ENCODE measurements at places on chromosomes 2 and 18.

DNA sequence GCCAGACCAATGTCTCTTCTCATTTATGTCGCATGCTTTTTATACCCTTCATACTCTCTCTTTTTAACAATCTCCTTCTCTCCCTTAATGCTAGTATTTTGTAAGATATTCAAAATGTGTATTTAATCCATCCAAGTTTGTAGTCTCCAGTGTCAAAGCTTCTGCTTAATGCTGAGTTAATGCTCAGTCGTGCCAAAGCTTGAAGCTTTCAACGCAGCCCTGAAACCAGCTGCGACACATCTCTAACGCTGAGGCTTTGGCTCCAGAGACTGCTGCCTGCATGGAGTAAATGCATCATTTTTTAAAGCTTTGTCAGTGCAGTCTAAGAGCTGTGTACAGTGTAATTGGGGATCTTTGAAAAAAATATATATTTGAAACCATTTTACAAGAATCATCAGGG is 2108.8 kb upstream of the PIK3C3 start:
- DNase-seq = no peak

DNA sequence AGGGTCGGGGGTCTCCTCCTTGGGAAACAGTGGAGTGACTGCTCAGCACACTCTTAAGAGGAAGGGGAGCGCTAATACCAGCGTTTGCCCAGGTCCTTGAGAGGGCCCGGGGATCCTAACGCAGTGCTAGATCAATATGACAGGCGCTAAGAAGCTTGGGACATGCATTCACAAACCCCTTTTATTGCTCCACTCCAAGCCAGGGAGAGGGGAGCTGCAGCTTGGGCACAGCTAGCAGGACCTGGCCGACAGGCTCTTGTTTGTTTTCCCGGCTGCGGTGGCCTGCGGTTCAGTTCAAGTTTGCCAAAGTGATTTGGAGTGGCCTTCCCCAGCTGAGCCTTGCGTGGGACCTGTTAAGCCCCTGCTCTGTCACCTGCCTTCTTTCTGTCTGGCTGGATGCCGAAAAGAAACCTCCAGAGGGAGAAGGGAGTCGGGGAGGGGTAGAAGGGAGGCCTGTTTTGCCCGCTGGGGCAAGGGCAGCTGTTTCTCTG is 152.1 kb downstream of the GLI2 start:
- no peak for DNase-seq

DNA sequence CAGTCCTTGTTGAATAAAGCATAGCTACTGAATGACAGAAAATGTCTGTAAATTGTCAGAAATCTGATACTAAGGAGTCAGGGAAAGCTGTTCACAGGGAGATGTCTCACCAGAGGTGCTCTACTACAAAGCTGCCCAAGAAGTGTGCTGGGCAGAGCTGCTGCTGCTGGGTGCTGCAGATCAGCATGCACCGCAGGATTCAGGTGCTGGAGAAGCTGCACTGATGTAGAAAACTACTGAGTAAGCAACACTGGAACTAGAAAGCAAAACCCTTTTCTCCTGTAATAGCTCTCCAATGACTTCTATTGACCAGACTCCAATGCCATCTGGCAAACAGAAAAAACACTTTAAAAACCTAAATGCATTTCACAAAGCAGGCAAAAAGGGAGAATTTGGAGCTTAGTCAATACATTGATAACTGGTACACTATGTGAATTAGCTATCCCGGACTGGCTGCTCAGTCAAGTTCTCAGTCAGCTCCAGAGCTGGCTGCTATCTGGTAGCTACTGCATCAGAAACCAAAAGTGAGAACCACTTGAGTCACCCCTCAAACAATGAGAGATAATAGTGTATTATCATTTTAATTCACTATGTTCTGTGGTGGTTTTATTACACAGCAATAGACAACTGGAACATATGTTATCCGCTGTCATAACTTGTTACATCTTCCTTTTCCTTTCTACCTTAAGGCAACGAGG is 493.1 kb downstream of the CPS1 start:
- DNase-seq = no peak

DNA sequence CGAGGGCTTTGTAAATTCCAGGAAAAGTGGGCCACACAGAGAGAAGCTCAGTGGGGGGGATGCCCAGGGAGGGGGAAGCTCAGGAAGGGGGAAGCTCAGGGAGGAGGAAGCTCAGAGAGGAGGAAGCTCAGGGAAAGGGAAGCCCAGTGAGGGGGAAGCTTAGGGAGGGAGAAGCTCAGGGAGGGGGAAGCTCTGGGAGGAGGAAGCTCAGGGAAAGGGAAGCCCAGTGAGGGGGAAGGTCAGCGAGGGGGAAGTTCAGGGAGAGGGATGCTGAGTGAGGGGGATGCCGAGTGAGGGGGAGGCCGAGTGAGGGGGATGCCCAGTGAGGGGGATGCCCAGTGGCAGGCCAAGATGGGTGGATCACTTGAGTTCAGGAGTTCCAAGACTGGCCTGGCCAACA is 821 bp upstream of the CHRNG start:
- DNase-seq = no peak

- DNase-seq = no peak
These were observed 63.0 kb upstream of the COX7A2L start for GRCh38 chr2:42424033-42424432.

DNA sequence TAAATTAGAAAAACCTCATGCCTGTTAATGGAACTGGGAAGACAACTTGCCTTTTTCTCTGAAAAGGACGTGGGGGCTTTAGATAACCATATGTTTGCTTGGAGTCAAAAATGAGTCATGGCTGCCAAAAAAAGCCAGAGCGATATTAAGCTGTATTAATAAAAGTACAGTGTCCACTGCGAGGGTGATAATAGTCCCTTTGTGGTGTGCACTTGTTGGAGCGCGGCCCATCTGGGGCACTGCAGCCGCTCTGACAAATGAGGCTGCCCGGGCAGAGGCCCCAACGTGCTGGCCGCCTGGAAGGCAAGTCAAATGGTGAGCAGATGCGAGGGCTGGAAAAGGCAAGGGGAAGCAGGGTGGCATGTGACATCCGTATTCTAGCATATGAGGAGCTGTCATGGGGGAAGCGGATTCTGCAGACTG is 103.3 kb upstream of the NCK2 start:
- DNase-seq = peak; percentile 17

- DNase-seq = no peak
These were observed 10.8 kb upstream of the ITGA6 start for GRCh38 chr2:172416447-172417058.

- DNase-seq = no peak
These were observed 37.5 kb upstream of the SERPINB2 start for GRCh38 chr18:63850020-63850419.

- no peak for DNase-seq
These were observed 14.2 kb downstream of the CAVIN2 start for GRCh38 chr2:191832668-191833067.

DNA sequence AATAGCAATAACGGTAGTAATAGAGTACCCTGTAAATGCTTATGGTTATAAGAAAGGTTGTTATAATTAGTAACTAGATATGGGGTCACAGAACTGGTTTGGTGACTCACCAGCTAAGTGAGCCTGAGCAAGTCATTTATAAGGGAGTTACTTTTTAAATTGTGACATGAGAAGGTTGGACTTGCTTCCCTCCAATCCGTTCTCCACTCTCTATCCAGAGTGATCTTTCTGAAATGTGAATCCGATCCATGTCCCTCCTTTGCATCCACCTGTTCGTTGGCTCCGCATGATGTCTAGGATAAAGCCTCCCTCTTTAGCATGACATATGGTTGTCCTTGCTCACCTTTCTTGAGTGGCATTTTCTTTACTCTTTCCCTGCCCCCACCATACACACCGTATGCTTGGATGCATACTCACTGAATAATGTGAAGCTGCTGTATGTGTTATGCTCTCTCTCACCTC is 83.1 kb downstream of the CDC42EP3 start:
- DNase-seq = no peak

DNA sequence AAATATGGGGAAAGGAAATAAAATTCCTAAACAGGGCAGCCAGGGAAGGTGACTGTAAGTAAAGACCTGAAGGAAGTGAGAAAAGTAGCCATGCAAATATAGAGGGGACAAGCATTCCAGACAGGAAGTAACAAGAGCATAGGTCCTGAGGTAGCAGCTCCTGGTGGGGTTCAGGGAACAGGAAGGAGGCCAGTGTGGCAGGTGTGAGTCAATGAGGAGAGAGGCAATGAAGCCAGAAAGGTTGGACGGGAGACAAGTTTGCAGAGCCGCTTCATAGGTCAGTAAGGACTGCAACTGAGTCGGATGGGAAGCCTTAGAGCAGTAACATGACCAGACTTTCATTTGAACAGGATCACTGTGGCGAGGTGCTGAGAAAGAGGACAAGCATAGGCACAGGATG is 150.9 kb downstream of the METTL4 start:
- no peak for DNase-seq

GRCh38 chr2:42767899-42768705 is 4.2 kb upstream of the OXER1 start:
- no peak for DNase-seq

DNA sequence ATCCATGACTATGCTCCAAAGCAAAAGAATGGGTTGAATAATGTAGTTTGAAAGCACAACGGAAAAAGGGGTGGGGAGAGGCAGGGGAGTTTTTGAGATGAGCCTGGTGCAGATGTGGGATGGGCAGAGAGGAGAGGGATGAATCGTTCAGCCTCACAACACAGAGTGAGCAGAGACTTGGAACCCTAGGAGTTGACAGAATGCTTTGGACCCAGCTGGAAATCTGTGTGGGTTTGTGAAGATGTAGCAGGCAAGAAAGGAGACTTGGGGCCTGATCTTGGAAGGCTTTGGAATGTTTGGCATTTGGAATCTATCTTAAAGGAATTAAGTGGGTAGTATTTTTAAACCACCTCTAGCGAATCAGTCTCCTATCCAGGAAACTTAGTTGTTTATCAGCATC is 66.0 kb upstream of the KCTD1 start:
- no peak for DNase-seq

GRCh38 chr2:177037569-177037968 is 175.0 kb upstream of the HNRNPA3 start:
- no peak for DNase-seq

- DNase-seq = no peak
These were observed 70.1 kb downstream of the KIDINS220 start for GRCh38 chr2:8767324-8767723.

DNA sequence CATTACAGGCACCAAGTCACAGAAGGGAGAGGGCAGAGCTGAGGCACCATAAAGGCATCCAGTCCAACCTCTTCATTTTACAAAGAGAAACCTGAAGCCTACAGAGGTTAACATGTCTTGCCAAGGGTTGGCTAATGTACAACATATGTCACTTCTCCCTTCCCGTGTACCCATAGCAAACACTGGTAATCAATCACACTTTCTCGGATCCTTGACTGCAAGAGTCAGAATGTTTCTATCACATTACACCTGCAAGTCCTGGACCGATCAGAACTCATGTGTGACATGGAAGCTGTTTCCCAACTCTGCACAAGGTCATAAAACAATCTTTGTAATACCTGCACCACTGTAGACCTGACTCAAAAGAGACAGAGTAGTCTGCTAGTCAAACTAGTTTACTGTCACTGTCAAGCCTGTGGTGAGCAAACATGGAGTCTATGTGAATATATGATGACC is 6.0 kb downstream of the ANKRD44 start:
- DNase-seq = no peak

DNA sequence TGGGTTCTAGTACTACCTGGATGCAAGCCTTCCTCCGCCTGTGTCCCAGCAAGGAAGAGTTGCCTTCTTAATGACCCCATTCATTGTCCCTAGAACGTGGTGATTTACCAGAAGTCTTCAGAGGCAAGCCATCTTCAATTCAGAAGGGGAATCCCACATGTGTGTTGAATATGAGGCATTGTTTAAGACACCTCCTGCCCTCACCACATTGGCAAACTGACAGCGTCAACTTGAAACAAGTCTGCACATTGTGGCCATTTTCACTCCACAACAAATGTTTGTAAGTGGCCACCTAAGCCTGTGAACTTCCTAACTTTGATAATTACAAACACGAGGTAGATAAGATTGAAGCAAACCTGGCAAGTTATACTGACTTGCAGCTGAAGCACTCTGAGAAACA is 83.7 kb downstream of the TCF7L1 start:
- DNase-seq = no peak

- DNase-seq = no peak
These were observed 96.3 kb upstream of the B3GNT2 start for GRCh38 chr2:62099523-62100175.

GRCh38 chr18:42742474-42742873 is 373.0 kb downstream of the RIT2 start:
- no peak for DNase-seq

DNA sequence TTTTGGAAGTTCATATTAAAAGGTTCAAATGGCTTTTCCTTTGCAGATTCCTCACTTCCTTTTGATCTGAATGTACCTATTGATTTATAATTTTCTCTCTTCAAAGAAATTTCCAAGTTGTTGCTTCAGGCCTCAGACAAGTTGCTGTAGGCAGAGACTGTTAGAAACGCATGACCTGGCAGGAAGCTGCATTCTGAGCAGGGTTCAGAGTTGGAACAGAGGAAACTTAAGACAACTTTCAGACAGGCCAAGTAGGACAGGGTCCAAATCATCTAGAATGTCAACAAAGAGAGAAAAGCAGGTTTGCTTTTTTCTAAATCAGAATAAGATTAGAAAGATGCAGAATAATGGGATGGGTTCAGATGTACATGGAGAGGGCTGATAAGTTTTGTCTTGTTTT is 416.3 kb downstream of the LRP1B start:
- no peak for DNase-seq

DNA sequence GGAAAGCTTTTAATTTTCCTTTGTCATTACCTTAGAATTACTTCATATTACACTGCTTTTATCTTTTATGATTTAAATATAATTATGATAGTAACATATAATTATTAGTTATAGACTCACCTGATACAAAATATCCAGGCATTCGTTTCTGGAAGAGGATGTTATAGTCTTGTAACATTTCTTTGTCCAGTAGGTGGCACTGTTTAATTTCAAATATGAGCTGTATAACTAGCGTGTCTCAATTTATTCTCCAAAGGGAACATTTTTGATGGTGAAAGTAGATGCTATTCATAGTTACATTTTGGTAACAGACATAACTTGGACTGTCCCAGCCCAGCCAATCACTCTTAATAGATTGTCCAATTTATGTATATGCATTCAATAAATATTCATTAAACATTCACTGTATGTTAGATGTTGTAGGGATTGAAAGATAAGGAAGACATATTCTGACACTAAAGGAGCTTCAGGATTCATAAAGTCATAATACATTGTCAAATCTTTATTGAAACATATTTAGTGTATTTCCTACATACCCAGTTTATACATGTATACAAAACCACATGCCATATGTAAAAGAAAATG is 19.2 kb downstream of the DAW1 start:
- DNase-seq = peak; percentile 66
